Fibroblast of skin of abdomen (primary cell): ENCODE measurements at places on chromosomes 13 and 19.
A peak's percentile ranks its signal among the peaks of the same experiment; 100 is the strongest.

DNA sequence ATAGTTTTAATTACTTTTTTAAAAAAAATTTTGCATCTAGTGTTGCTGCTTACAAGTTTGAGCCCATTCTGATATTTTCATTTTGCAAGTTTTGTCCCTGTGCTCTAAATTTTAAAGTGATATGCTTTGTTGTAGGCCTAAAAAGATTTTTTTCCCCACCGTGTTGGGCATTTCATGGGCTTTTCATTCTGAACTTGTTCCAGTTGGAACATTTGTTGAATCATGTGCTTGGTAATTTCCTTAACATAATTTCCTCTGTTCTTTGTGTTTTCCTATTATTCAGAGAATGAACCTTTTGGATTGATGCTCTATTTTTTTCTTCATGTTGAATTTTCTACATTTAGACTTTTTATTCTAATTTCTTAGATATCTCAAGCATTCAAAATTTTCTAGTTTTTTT is 206.4 kb upstream of the SPRY2 start:
- no peak for DNase-seq

GRCh38 chr13:33606692-33607091 is 211.3 kb upstream of the RFC3 start:
- DNase-seq: peak; percentile 3

GRCh38 chr13:94261163-94261562 is 218.3 kb downstream of the DCT start:
- no peak for DNase-seq

GRCh38 chr13:25943081-25943480 is 108.7 kb downstream of the SHISA2 start:
- no peak for DNase-seq

GRCh38 chr13:110877737-110878258 is 37.1 kb downstream of the ANKRD10 start:
- DNase-seq: peak; percentile 16

- DNase-seq: no peak
Observed at GRCh38 chr19:37986048-37986750, 79.2 kb downstream of the SIPA1L3 start.

DNA sequence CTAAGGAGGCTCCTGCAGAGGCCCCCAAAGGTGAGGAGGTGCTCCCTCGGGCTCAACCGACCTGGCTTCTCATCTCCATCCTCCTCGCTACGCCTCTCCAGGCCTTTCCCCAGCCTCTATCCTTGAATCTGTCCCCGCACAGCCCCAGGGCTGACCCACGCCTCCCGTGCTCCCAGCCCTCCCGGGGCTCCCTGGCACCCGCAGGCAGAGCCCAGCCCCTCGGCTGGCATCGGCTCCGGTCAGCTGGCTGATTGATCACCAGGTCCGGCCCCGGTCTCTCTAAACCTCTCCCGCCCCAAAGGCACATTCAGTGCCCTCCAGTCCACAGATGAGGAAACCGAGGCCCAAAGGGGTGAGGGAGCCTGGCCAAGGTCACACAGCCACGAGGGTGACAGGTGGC is 2.5 kb downstream of the MYBPC2 start:
- DNase-seq: no peak

GRCh38 chr19:5828661-5829566 is 10.6 kb downstream of the FUT6 start:
- peak; percentile 14 for DNase-seq

DNA sequence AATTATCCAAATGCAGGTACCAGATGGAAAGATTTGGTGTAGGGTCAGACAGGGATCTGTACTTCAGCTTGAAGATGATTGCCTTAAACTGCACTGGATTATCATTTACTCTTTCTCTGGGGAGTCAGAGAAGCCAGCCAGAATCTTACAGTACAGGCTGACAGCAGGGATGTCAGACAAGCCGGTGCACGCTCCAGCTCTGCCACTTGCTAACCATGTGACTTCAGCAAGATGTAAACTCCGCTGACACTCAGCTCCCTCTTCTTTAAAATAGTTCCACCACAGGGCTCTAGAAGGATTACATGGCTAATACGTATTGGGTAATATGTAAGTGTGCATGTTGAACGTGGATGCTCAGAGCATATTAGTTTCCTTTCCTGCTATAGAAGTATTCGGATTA is 251.4 kb upstream of the MAB21L1 start:
- DNase-seq: no peak

- DNase-seq: peak; percentile 65
Observed at GRCh38 chr13:99307648-99308339, 595 bp upstream of the GPR183 start.

GRCh38 chr19:9757544-9758501 is 10.7 kb downstream of the ZNF846 start:
- no peak for DNase-seq

DNA sequence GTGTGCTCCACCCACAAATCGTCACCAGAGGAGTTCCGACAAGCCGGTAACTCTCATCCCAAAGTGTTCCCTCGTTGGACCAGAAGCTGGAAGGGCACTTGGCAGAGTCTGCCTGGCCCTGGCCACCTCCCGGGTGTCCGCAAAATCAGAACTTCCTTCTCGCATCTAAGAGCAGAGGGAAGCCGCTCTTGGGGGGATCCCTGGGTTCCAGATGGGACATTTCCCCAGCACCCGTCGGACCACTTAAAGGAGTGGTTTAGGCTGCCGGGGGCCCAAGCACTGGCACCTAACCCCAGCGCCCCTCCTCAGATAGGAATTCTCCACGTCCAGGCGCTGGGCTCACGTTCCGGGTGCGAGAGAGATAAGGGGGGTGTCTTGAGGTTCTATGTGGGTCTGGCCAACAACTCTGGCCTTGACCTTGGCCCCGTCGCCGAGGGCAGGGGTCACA is 857 bp upstream of the MAP2K7 start:
- DNase-seq: no peak

DNA sequence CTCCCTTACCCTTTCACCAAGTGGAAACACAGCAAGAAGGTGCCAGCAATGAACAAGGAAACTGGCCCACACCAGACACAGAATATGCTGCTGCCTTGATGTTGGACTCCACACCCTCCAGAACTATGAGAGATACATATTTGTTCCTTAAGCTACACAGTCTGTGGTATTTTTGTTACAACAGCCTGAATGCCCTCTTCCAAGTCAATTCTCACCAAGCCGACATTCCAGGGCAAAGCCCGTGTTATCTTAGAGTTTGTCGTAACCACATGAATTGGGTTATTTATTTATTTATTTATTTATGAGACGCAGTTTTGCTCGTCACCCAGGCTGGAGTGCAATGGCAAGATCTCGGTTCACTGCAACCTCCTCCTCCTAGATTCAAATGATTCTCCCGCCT is 14.9 kb downstream of the FGF21 start:
- DNase-seq: peak; percentile 59

DNA sequence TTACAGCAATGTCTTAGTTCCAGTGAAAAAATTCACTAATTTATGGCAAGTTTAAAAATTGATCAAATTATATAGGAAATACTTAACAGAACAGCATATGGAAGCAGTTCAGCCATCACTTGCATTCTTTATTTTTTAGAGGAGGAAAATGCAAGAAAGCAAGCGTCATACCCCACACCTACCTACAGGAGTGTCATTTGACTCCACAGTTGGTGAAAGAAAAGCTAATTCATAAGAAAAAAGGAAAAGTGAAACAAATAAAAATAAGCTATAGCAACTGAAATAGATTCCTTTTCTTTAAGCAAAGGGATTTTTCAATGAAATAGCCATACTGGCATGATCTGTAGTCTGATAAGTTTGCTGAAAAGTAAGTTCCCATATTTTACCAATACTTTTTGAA is 111.0 kb downstream of the DOCK9 start:
- no peak for DNase-seq

GRCh38 chr13:99067159-99067985 is 89.5 kb upstream of the DOCK9 start:
- DNase-seq: peak; percentile 83

GRCh38 chr13:71967990-71968389 is 101.0 kb upstream of the DACH1 start:
- DNase-seq: peak; percentile 11

GRCh38 chr19:862581-863314 is 3.3 kb downstream of the CFD start:
- peak; percentile 44 for DNase-seq

- no peak for DNase-seq
Observed at GRCh38 chr13:98419786-98420553, 156.9 kb downstream of the STK24 start.

GRCh38 chr19:38565691-38566105 is 52.1 kb downstream of the MAP4K1 start:
- DNase-seq: no peak

DNA sequence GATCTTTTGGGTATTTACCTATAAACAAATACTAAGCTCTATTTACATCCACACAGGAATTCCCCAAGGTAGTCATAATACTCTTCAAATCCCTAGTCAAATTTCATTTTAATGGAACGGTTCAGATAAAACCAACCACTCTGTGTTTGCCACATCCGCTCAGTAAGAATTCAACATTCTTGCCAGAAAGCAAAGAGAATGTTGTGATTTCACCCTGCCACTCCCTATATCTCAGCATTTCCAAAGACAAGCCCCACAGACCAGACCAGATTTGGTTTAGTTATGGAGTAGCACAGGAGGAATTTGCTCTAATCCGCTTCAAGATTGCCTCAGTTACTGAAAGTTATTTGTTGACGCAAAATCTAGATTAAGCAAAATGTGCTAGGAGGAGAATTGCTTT is 105.6 kb upstream of the SERP2 start:
- peak; percentile 68 for DNase-seq

GRCh38 chr19:43939557-43940260 is 4.6 kb upstream of the ZNF45 start:
- no peak for DNase-seq

DNA sequence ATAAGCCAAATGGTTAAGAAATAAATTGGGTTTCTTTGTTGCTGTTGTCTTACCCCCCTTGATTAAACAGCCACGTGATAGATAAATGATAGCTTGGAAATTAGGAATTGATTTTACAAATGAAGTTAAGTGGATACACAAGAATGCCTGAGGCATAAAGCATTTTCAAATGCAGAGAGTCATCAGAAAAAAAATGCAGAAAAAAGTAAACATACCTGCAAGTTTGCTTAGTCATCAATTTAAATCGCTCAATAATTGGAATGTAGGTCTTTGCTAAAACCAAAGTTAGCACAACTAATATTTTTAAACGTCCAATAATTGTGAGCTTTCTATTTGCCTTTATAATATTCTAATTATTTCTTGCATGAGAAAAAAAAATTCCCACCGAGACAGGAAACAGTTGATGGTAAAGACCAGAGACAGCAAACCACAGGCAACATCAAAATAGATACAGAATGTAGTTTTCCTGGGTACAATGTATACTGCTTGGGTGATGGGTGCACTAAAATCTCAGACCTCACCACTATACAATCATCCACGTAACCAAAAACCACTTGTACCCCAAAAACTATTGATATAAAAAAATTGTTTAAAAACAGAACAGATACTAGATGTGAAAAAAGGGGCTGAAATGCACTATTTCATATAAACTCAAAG is 924.0 kb downstream of the PCDH9 start:
- DNase-seq: no peak

- DNase-seq: peak; percentile 78
Observed at GRCh38 chr19:34155686-34156085, 16.6 kb upstream of the LSM14A start.

GRCh38 chr13:95677564-95678266 is 776 bp downstream of the DNAJC3 start:
- DNase-seq: peak; percentile 44

DNA sequence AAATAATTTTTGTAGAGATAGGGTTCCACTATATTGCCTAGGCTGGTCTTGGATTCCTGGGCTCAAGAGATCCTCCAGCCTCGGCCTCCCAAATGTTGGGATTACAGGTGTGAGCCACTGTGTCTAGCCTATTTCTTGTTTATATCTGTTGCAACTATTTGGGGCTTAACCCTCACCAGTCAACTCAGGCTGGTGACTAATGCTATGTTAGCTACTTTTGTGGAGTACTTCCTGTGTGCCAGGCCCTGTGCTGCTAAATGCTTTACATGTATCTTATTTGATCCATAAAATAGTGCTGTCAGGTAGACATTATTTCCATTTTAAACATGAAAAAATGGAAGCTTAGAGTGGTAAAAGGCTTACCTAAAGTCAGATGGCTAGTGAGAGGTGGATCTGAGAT is 13.8 kb downstream of the CEACAM1 start:
- no peak for DNase-seq

DNA sequence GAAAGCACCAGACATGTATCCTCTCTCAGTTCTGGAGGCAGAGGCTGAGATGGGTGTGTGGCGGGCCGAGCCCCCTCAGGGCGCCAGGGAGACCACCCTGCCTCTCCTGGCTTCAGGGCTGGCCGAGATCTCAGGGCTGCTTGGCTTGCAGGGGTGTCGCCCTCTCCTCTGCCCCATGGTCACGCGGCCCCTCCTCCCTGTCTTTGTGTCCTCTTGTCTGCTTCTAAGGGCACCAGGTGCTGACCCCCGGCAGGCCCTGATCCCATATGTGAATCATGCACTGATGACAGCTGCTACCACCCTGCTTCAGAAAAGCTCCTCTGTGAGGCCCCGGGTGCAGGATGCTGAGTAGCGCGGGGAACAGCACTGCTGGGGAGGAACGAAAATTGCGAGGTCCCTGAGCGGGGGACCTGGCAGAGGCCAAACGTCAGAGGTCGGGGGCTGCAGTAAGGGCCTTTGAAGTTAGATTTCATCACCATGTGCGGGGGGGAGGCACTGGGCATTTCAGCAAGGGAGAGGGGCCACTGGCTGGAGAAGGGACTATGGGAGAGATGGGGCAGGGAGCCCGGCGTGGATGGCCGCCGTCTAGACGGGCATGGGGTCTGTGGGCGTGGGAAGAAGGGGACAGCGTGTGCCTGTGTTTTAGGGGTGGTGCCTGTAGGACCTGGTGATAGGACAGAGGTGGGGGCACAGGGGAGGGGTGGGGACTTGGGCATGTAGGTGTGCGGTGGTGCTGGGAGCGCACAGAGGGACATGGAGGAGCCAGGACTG is 125.2 kb downstream of the KDM4B start:
- no peak for DNase-seq

- DNase-seq: no peak
Observed at GRCh38 chr19:7554990-7555864, 19.7 kb downstream of the PNPLA6 start.

GRCh38 chr13:48578516-48579164 is 45.8 kb upstream of the RCBTB2 start:
- no peak for DNase-seq

GRCh38 chr19:5697022-5697889 is 7.2 kb downstream of the RPL36 start:
- no peak for DNase-seq

GRCh38 chr13:99500839-99501183 is 461 bp upstream of the TM9SF2 start:
- DNase-seq: no peak

GRCh38 chr13:20891768-20892167 is 10.8 kb downstream of the XPO4 start:
- no peak for DNase-seq

GRCh38 chr19:28019901-28020300 is 1193.0 kb downstream of the UQCRFS1 start:
- no peak for DNase-seq

GRCh38 chr13:52811841-52812240 is 36.6 kb downstream of the PCDH8 start:
- DNase-seq: no peak

GRCh38 chr13:59734393-59734792 is 429.3 kb downstream of the DIAPH3 start:
- no peak for DNase-seq

GRCh38 chr19:49808711-49809159 is 4.4 kb downstream of the FUZ start:
- peak; percentile 82 for DNase-seq

- DNase-seq: no peak
Observed at GRCh38 chr19:31960474-31960873, 384.9 kb upstream of the ZNF507 start.

GRCh38 chr13:50990818-50991506 is 81.4 kb downstream of the RNASEH2B start:
- peak; percentile 57 for DNase-seq

- DNase-seq: no peak
Observed at GRCh38 chr13:21686751-21687391, 16.0 kb downstream of the FGF9 start.
